Esophagus squamous epithelium (tissue), 5 donors: ENCODE measurements at places on chromosomes 1 and 21.

GRCh38 chr1:179950651-179951050 lies 4.0 kb upstream of the CEP350 start:
- no peak for DNase-seq

DNA sequence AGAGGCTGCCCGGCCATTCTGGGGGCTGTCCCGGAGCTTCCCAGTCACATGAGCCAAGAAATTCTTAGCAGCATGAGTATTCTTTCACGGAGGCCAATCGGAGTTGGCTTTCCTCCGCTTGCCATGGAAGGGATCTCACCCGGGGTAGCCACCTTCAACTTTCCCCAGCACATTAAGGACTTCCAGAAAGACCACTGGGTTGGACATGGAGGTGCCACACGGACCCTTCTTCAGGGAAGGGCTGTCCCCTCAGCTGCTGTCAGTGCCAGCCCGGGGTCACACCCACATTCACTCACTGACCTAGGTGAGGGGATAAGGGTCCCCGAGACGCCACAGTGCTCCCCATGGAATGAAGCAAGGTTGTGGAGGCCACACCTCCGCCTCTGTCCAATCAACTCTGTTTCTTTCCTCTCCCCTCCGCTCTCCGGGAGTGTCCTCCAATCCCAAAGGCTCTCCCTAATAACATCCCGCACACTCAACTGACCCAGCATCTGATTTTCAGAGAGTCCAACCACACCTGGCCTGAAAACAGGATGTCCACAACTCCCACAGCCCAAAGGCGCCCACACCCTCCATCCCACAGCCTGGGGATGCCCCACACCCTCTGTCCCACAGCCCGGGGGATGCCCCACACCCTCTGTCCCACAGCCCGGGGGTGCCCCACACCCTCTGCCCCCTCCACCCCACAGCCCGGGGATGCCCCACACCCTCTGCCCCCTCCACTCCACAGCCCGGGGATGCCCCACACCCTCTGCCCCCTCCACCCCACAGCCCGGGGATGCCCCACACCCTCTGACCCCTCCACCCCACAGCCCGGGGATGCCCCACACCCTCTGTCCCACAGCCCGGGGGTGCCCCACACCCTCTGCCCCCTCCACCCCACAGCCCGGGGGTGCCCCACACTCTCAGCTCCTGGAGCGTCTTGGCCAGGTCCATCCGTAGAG lies 19.4 kb downstream of the RSPH1 start:
- no peak for DNase-seq

GRCh38 chr1:43348809-43349593 lies 9.8 kb upstream of the CDC20 start:
- DNase-seq: peak; percentile 21

- no peak for DNase-seq
Observed at GRCh38 chr1:12245116-12245515, 15.3 kb downstream of the VPS13D start.

- no peak for DNase-seq
Observed at GRCh38 chr1:215566556-215567490, at the start of gene KCTD3. Gene KCTD3, plus strand, starts transcription at chr1:215567304. Its CDS starts 382 bp downstream, at chr1:215567686.

DNA sequence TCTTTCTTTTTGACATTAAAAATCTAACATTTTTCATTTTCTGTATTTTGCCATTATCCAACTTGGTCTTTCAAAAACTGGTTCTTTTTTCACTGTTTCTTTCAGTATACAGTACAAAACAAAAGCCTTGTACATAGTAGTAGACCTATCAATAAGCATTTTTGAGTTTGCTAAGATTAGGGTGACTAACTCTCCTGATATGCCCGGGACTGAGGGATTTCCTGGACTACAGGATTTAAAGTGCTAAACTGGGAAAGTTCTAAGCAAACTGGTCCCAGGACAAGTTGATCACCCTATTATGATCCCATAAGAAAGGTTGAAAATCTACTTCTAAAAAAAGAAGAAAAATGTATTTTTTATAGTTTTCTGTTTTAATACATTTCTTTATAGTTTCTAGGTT lies 120.9 kb downstream of the USP25 start:
- no peak for DNase-seq

DNA sequence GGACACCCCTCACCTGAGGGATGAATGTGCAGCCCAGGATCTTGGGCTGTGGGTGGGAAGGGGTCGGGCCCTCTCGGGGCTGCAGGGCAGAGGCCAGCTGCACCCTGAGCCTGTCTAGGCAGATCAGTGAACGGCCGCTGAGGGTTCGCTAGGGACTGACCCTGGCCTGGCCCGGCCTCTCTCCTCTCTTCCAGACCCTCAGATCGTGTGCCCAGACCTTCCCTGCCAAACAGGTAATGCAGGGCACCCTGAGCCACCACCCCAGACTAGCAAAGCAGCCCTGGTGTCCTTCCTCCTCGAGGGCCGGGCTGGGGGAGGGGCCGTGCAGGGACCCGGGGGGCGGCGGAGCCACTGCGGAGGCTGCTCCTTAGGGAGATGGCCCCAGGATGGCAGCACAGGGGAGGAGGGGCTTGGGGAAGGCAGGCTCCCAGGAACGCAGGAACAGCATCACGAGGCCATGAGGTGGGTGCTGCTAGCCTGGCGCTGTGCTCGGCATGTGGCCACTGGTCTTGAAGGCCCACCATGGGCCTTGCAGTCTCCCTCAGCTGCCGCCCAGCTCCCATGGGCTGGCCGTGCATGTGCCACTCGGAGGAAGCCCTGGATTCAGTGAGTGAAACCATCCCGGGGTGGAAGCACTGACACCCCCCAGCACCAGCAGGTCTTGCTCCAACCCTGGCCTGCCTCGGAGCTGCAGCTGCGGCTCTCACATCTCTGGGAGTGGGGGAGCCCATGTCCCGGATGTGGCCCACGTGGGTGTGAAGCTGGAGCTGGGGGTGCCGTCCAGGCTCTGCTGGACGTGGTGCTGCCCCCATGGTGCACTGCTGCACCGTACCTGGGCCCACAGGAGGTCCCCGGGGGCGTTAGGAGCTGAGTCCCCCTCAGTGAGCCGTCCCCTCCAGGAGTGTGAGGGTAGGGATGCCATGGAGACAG lies 28.7 kb downstream of the COL6A2 start:
- no peak for DNase-seq

DNA sequence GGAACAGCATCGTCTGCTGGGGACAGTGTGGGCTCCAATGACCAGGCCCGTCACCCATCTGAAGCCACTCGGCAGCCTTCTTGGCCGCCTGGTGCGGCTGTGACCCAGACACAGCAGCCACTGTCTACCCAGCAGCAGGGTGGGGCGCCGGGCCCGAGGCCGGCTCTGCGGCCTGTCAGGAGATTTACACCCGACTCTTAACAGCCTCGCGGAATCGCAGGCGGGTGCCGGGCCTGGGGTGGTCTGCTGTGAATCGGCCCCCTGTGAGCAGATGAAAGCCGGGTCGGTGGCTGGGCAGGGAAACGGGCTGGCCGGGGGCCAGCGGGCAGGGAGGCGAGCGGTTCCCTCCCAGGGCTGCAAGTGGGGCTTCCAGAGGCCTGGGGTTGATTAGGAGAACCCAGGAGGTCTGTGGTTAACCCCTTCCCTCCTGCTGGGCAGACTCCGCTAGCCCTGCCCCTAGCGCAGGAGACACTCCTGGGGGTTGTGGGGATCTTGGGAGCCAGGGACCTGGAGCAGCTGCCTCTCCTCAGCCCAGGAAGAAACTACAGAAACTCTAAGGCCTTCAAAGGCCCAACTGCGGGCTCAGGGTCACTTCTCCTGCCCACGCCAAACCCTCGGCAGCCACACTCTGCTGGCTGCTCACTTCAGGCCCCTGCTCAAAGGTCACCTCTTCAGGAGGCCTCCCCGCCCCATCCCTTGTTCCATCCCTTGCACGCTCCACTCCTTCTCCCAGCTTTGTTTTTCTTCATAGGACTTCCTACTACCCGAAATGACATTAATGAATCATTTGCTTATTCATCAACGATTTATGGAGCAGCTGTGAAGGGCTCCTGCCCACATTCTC lies 15.6 kb downstream of the RUNX3 start:
- DNase-seq: no peak

DNA sequence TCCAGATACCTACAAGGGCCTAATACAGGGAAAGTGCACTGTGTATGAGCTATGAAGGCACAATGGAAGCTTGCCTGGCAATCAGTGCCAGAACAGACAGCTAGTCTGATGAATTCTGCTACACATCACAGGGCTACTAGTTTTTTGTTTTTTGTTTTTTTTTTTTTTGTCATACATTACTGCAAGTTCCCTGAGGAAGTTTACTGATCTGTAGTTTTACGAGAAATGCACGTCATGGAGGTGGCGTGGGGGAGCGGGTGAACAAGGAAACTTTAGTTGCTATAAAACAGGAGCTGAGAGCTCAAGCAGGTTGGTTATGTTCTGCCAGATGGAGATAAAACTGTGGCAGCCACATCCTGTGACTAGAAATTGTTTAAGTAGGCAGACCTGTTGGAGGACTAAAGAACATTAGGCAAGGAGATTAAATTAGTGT lies 17.7 kb downstream of the PTPRC start:
- no peak for DNase-seq

- DNase-seq: no peak
Observed at GRCh38 chr1:33348194-33348593, 27.3 kb upstream of the A3GALT2 start.

GRCh38 chr1:119703666-119704450 lies 7.9 kb upstream of the PHGDH start:
- no peak for DNase-seq

DNA sequence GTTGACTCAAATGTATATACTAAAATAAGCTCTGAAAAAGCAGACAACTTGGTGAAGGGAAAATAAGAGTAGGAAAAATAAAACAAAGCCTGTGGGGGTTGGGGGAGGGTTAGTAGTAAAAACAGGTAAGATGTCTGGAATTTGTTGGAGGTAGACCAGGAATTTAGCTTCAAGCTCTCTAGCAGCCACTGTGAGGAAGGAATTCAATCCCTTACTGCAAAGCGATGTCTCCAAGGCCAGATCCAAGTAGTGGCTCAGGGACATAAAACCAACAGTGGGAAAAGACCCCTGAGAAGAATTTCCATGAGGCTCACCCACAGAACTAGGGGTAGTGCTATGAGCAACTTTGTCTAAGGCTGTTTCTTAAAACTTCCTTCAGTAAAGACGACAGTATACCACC lies 7.8 kb downstream of the ANGPTL7 start:
- no peak for DNase-seq

DNA sequence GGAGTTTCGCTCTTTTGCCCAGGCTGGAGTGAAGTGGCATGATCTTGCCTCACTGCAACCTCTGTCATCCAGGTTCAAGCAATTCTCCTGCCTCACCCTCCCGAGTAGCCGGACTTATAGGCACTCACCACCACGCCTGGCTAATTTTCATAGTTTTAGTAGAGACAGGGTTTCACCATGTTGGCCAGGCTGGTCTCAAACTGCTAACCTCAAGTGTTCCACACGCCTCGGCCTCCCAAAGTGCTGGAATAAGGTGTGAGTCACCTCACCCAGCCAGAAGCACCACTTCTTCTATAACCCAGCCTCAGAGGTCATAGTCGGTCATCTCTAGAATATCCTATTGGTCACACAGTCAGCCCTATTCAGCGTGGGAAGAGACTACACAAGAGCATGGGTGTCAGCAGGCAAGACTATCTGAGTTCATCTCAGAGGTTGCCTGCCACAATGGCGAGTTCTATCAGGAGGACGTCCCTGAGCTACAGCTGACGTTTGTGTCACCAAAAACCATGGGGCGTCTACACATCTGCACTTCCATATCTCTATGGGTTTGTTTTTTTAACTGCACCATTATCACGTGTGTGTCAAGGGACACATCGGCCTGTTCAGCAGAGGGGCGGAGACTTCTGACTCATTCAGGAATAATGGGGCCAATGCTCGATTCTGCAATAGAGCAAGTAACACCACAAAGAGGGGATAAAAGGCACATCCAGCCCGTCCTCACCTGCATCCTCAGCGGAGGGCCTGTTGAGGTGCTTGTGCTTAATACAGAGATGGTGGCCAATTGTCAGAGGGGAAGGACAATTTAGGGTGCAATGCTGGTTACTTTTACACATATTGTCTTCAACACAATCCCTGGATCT lies 256.3 kb upstream of the IRF2BP2 start:
- DNase-seq: no peak

DNA sequence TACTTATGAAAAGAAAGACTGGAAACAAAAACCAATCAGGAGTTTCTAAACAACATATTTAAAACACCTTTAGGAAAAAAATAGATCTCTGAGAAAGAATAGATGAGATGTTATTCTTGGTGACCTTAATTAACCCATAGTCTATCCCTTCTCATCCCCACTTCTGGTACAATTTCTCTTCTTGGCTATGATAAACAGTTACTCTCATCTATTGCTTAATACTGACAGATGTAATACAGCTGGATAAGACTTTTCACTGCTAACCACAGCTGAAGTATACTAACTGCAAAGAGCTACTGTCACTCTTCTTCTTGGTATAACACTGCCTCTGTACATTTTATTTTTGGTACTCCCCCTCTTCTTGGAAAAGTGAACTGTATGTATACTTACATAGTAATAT lies 15.2 kb downstream of the EXTL2 start:
- DNase-seq: no peak

DNA sequence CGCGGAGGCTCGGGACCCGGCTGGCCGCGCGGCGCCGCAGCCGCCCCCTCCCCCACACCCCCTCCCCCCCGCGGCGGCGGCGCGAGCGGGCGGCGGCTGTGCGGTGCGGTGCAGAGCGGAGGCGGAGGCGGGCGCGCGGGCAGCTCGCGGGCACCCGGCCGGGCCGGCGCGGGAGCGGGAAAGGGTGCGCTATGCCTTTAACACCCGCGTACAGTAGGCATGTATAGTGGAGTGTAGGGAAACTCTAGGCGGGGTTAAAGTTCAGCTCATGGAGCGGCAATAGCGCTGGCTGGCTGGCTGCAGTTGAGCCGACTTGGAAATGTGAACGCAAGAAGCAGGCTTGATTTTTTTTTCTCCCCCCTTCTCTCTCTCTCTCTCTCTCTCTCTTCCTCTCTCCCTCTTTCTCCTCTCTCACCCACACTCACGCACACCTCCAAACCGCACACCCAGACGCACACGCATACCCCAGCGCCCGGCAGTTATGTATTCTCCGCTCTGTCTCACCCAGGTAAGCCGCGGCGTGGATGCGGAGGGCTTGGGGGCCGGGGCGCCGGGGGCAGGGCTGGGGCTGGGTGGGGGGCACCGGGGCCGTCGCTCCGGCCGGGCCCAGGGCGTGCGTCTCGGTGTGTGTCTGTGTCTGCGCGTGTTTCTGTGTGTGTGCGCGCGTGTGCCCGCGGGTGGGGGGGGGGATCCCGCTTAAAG lies at the start of gene NFIA:
TSS of gene NFIA (plus strand) at position 251 of the 702 bp plus-strand sequence.
- DNase-seq: no peak

- no peak for DNase-seq
Observed at GRCh38 chr1:161374373-161374772, 6.7 kb upstream of the CFAP126 start.

- DNase-seq: no peak
Observed at GRCh38 chr1:206829875-206830274, 35.5 kb upstream of the IL20 start.

DNA sequence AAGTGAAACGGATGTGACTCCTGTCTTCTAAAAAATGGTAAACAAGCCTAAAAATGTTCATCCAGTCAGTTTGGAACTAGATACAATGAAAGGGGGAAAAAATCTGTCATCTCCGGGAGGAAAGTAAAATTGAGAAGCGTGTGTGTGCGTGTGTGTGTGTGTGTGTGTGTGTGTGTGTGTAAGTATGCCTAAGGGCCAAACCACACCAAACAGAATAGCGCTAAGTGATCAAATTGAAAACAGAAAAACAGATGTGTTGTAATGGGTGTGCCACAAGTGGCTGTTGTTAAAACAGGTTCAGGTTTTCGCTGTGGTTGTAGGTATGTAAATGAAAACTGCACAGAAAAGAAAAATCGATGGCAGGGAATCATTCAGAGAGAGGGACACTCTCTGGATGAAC lies 106.7 kb downstream of the RNF220 start:
- DNase-seq: no peak
